ENCODE measurements at places on chromosomes 12 and 14.

DNA sequence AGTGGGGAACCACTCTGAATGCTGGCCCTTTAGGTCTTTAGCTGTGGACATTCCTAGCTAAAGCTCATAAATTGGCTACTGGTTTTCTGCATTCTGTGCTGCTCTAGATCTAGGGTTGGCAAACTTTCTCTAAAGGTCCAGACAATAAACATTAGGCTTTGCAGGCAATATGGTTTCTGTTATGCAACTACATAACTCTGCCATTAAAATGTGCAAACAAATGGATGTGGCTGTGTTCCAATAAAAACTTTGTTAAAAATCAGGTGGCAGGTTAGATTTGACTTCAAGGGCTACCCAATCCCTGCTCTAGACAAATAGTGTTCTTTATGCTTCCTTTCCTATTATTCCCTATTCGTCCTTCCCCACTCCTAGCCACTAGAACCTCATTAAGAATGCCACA lies 6.8 kb upstream of the LRRC9 start:
- DNase-seq, result no peak

DNA sequence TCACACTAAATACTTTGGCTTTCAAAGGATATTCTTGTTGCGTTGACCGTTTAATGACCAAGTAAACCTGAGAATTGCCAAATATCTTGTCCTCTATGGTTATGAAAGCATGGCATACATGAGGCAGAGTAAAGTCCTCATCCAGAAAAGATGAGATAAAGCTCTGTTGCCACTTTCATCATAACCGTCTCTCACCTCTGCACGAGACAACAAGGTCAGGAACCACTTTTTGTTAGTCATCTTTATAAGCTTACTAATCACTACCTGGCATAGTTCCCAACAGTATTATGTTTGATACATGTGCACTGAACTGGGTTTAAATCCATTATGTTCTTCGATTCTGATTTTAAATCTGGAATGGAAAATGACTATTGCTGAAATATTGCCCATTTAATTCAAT lies 31.3 kb downstream of the PTPRB start:
- no peak for DNase-seq

DNA sequence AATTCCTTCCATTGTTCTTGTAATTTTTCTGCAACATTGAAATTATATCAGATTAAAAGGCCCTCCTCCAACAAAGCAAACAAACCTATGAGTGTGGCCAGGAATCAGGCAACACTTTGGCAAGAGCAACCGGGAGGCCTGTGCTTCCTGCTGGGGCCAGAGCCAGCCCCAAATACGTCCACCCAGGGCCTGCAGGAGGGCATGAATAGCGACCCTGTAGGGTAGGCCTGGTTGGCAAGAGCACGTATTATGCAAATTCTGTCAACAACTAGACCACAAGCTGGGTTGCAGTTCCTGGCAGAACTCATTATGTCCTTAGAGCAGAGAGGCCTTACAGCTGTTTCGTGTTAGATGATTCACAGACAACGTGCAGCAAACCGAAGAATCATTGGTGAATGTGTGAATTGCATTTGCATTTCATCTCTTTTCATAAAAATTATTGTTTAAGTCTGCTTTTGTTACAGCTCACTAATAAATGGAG lies 26.9 kb upstream of the LGALS3 start:
- DNase-seq, result peak; percentile 95

DNA sequence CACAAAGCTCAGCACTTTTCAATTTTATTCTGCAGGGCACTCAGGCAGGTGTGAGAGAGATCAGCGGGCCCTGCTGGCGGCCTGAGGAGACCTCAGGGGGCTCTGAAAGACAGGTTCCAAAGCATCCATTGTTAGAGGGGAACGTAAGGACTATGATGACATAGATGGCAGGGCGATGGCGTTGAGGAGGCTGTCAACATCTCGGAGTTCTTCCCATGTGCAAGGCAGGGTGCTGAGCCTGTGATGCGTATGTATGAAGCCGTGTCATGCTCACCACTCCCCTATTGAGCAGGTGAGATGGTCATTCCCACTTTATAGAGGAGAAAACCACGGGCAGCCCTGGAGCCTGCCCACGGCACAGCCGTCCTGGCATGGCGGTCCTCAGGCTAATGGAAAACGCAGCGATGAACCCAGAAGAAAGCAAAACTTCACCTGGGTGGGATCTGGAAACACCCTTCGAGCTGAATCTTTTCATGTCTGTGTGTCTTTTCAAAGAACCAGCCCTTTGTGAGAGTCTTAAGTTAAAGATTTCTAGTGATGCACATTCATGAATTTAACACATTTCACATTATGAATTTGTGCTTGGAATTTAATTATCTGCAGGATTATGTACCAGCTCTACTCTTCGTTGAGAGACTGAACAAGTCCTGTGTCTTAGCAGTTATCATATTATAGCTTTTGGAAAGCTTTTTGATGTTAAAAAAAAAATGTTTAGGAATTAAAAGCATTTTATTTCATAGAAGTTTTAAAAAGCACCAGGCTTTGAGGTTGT lies 64.7 kb downstream of the RIMBP2 start:
- no peak for DNase-seq

- no peak for DNase-seq
Measured at GRCh38 chr12:6541371-6542165, 7.3 kb downstream of the GAPDH start.

DNA sequence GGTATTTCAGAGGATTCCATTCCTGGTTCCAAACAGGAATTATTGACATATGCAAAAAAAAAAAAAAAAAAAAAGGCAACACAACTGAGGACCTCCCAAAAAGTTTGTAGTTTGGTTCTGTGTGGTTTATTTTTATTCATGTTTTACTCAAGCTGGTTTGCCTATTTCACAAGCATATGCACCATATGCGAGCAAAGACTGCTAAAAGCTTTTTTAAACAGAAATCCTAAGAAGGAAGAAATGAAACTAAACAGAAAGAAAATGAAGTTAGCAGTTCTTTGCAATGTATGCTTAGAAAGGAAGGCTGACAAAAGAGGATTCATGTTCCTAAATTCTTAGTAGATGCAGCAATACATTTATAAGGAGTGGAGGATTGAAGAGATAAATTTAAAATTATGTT lies 487.6 kb upstream of the FLRT2 start:
- no peak for DNase-seq

GRCh38 chr14:21308132-21308478 lies 28.2 kb downstream of the RPGRIP1 start:
- DNase-seq, result no peak

- DNase-seq, result no peak
Measured at GRCh38 chr12:22256041-22256441, 78.5 kb downstream of the ST8SIA1 start.

GRCh38 chr12:41250748-41251147 lies 62.6 kb downstream of the PDZRN4 start:
- DNase-seq, result peak; percentile 74

GRCh38 chr12:68624933-68625332 lies 14.2 kb downstream of the RAP1B start:
- DNase-seq, result no peak

- no peak for DNase-seq
Measured at GRCh38 chr12:66602483-66603143, 76.3 kb downstream of the GRIP1 start.

- DNase-seq, result peak; percentile 24
Measured at GRCh38 chr12:113159937-113160336, 10.4 kb downstream of the CFAP73 start.

GRCh38 chr12:57139796-57140649 lies 7.4 kb downstream of the LRP1-AS start:
- DNase-seq, result no peak
